ENCODE measurements at places on chromosomes 2 and 18.

DNA sequence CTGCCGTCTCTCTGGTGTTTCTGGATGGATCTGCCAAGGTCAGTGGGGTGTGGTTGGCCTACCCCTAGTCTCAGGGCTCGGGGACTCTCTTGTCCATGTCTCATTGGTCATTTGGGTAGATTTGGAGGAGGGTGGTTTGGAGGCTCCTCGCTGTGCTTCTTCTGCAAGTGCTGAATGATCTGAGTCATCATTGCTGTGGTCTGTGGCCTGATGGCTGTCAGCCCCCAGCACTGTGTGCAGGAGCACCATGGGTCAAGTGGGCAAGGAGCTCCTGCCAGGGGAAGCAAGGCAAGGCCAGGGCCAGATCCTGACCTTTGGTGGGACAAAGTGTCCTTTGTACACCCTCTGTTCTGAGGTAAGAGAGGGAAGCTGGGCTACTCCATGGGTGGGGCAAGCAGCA is 221.8 kb downstream of the FHOD3 start:
- peak; percentile 11 for DNase-seq

GRCh38 chr2:182608181-182608845 is 107.7 kb upstream of the DNAJC10 start:
- no peak for DNase-seq

GRCh38 chr18:25517881-25518715 is 166.1 kb upstream of the ZNF521 start:
- no peak for DNase-seq

DNA sequence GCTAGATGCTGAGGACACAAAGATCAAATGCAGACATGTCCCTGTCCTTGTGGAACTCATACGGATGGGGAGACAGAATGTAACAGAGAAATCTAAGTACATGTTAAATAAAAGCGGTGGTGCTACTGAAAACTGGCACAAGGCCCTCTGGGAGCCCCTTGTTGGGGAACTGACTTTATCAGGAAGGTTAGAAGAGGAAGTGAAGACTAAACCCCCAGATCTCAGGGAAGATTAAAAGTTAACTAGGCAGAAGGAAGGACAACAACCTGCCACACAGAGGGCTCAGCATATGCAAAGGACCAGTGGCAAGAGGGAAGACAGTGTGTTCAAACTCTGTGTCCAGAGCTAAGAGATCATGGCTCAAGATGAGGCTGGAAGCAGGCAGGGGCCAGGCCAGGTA is 4.8 kb downstream of the CACNB4 start:
- DNase-seq: no peak

GRCh38 chr2:137675584-137676327 is 288.5 kb upstream of the HNMT start:
- no peak for DNase-seq

- DNase-seq: no peak
Measured at GRCh38 chr2:64105670-64106461, 38.4 kb downstream of the PELI1 start.

DNA sequence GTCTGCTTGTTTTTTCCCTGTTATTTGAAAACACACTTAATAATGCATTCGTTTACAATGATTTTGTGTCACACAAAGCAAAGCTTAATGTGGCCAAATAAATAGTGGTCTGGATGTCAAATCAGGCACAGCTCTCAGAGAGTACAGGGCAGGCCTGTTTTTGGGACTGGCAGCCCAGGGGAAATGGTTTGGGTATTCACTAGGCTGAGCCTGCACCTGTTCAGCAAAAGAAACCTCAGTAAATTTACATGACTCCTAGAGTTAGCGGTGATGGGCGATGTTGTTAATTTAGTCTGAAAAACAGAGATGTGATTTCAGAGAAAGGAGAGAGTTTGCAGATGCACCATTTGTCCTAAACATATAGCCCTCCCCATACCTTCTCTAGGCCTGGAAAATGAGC is 197.1 kb downstream of the ALK start:
- no peak for DNase-seq

GRCh38 chr2:83587309-83587708 is 871.8 kb downstream of the SUCLG1 start:
- no peak for DNase-seq

DNA sequence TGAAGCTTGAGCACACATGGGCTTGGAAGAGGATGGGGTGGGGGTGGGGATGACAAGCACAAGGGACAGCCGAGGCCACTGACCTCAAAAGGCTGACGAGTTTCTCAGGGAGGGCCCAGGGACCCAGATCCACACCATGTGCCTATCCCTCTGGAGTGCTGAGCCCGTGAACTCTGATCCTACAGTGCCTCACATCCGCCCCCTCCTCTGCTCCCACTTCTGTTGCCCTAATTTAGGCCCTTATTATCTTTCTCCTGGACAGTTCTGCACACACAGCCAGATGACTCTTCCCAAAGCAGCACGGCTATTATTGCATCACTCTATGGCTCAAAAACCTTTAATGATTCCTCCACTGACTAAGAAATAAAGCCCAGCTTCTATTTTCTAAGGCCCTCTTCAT is 24.8 kb downstream of the CYRIA start:
- no peak for DNase-seq

DNA sequence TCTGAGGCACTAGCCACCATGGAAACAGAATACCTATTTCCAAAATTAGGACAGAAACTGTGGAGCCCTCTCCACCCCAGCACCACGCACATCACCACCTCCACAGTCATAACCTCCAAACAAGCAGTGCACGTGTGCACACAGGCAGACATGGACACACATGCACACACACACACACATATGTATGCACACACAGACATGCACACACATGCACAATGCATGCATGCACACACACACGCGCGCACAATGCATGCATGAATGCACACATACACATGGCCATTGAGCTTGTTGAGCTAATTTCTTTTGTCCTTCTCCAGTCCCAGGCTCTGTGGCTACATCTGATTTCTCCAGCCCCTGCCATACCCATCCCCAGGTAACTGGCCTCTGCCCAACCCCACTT is 161.6 kb upstream of the EPB41L3 start:
- DNase-seq: no peak

GRCh38 chr2:54609647-54610046 is 113.8 kb upstream of the EML6 start:
- DNase-seq: no peak

DNA sequence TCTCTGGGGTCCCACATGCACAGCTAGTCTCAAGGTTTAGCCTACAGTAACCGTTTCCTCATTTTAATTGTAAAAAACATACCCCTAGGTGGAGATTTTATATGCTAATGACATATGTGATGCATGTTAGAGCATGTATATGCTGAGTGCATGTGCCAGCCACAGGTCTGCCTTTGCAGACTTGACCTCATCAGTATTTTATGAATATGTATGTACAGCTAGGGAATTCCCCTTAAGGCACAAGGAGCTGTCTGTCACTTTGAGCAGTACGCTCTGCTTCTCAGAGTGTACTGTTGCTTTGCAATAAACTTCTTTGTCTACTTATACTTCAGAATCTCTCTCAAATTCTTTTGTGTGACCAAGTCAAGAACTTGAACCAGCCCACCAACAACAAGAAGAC is 131.2 kb upstream of the ERBB4 start:
- DNase-seq: no peak

- no peak for DNase-seq
Measured at GRCh38 chr2:97953853-97954252, 41.9 kb downstream of the TMEM131 start.

DNA sequence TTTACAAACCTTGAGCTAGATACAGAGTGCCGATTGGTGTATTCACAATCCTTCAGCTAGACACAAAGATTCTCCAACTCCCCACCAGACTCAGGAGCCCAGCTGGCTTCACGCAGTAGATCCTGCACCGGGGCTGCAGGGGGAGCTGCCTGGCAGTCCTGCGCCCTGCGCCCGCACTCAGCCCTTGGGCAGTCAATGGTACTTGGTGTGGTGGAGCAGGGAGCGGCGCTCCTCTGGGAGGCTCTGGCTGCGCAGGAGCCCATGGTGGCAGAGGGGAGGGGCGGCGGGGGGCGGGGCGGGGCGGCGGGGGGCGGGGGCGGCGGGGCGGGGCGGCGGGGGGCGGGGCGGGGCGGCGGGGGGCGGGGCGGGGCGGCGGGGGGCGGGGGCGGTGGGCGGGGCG is 923.4 kb downstream of the SOCS6 start:
- no peak for DNase-seq

GRCh38 chr2:162731917-162732804 is 106.4 kb downstream of the KCNH7 start:
- DNase-seq: no peak

DNA sequence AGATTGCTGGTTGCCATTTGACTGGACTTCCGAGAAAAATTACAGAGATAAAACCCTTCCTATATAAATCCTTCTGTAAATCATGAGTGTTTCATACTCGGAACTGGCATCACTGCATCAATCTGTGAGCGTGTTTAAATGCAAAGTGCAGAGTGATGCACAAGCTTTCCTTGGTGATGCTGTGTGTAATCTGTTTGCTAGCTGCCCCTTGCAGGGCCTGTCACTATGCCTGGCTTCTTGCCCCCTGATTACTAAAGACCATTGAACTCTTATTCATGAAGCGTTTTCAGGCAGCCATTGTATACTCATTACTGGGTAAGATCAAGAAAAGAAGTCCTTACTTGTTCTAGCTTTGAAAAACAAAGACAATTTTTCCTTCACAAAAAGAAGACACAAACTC is 266.9 kb upstream of the FANCL start:
- no peak for DNase-seq

Measured in HS-5 (cell line).